Hepatic stellate cell (primary cell): ENCODE measurements at places on chromosomes 3 and 15.

GRCh38 chr3:125032100-125032643 lies 23.6 kb downstream of the HEG1 start:
- DNase-seq = peak; percentile 45

DNA sequence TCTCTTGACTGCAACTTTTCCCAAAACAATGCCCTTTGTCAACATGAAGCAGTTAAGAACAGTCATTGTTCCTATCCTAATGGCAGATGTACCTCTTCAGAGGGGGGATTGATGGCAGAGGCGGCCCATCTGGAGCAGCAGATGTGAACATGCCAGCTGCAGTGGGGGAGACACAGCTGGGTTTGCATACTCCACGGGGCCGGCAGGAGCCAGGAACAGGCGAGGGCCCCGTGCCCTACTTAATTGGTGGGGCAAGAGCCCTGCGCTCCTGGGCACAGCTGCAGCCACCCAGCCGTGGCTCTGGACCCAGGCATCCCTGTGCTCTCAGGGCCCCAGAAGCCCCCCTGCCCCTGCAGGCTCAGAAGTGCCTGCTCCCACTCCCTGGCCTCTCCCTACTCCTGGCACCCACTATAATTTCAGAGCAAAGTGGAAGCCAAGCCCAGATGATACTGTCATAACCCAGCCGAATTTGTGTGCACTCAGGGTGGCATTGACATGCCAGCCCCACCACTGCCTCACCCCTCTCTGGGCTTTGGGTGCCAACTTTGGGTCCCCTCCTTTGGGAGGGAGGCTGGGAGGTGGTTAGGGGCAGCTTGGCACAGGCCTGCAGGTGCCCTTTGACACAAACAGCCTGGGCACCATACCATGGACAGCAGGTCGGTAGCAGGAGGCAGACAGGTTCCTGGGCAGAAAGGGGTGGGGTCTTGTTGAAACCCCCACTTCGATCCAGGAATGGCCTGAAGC lies 34.6 kb downstream of the ROPN1B start:
- no peak for DNase-seq

GRCh38 chr15:50017522-50017921 lies 101.5 kb downstream of the ATP8B4 start:
- DNase-seq = no peak

DNA sequence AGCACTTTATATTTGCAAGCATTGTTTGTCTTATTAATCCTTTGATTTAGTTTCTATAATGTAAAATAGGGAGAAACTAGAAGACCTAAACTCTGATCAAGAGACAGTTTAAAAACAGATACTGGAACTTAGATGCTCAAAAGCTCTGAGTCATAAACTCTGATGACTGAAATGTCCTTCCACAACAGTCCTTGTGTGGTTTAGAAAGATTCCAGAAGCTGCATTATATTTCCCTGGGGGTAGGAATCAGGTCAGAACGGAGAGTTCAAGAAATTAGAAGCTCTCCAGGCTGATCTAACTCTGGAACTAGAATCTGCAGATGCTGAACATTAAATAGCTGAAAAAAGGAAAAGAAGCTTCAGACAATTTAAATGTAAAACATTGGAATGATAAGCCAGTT lies 18.3 kb upstream of the ONECUT1 start:
- DNase-seq = no peak

GRCh38 chr3:113405180-113405579 lies 36.1 kb downstream of the CFAP44 start:
- peak; percentile 3 for DNase-seq

GRCh38 chr3:184562878-184563560 lies 1.4 kb downstream of the EPHB3 start:
- DNase-seq = no peak

DNA sequence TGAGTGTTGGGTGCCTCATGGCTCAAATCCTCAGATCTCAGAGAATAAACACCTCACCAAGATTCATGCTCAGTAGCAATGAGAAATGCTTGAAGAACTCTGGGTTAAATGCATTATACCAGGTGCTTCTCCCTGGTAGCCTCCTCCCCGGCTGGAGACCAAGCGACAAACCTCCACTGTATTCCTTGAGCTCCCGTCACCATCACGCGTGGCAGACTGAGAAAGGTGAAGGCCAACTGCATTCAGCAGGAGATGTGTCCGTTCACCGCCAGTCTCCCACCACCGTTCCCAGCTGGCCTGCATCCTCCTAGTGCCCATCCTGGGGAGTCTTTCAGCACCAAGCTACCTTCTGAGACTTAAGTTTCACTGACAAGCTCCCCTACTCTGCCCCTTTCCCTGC lies 7.5 kb downstream of the CSTA start:
- DNase-seq = no peak

DNA sequence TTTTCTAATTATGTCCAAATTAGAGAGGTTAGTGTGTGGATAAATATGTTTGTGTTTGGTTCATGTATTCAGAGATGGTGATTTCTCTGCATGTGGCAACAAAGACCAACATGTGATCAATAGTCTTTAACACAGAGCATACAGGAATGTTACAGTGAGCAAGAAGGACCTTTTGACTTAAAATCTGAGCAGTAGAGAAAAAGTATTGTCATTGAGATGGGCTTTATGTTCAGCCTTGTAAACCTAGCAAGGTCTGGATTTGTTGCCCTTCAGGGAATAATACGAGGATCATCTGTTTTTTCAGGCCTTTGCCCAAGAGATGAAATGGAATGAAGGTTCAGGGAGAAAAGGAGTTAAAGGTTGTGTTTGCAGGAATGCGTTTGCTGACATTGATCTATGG lies 161.8 kb upstream of the NECTIN3 start:
- DNase-seq = no peak

DNA sequence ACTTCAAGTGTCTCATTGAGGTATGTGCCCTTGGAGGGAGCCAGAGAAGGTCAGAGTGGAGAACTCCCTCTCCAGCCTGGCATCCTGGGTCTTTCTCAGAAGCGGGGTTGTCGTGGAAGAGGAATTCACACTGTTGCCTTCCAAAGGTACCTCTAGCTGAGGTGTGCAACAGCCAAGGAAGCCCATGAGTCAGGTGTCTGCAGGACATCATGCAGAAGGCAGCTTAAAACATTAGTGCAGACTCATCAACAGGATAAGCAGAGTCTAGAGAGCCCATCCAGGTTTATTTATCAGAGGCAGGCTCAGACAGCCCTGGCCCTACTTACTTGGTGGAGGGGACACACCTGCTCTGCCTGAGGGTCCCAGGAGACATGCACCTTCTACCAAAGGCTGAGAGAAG lies 95.6 kb upstream of the TPM1 start:
- DNase-seq = no peak

GRCh38 chr3:128009952-128010846 lies 42.0 kb upstream of the SEC61A1 start:
- no peak for DNase-seq

DNA sequence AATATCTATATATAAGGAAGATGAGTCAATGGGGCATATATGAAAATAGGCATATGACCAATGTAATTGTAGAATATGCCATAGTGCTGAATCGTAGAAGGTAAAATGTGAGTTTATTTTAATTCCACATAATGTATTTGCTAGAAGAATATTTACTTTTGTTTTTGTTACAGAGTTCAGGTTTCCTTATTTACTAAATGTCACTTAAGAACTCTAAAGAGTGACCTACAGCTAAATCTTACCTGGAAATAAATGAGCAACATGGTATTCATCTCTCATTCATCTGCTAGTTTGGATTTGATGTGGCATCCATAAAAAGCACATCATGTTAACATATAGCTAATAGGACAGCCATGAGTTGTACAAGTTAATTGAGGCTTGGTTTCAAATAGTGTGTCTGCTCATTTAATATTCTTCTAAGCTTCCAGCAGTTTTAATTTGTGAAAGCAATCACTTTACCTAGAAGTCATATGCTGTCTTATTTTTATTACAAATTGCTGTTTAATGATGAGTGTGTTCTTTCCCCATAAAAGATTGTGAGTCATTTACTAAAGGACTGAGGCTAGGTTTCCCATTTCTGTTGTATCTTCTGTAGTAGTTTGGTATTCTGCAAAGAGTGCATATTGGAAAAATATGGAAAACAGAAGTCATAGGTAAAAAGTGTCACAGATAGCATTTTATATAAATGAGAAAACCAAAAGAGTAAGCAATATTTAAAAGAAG lies 222.1 kb upstream of the POU1F1 start:
- DNase-seq = no peak

DNA sequence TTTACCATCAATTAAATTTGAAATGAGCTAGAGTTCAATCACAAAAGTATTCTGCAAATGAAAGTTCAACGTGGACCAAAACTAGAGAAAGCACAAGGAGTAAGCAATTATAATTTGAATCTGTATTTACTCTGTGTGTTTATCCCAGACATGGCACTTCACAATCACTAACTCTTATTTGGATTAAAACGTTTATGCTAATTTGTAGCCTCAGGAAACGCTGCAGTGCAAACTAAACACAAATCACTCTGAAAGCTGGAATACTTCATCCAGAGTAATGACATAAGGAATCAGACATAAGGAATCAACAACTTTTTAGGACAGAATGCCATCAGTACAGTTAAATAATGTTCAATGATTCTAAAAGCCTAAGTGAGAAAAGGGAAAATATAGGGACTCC lies 18.5 kb downstream of the CEP152 start:
- DNase-seq = no peak

DNA sequence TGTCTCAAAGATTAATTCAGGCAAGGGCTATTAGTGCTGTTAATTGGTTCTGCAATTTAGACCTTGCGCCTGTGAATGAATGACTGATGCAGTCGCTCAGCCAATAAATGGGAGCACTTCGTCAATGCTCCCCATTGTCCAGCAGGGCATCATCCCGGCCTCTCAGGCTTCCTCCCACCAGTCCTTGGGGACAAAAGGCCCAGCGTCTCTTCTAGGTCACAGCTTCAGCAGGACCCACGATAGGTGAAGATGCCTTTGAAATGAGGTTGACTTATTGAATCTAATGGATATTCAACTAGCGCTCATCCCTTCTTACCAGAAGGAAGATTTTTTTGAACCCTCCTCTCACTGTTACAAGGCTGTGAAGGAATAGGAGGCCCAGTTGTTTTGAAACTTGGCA lies 47.7 kb upstream of the CLDN18 start:
- DNase-seq = no peak

GRCh38 chr3:11060500-11061251 lies 68.1 kb downstream of the SLC6A1 start:
- peak; percentile 71 for DNase-seq

GRCh38 chr3:75180235-75180944 lies 483.7 kb upstream of the FRG2C start:
- DNase-seq = no peak

GRCh38 chr3:81838457-81838856 lies 77.0 kb upstream of the GBE1 start:
- DNase-seq = no peak

DNA sequence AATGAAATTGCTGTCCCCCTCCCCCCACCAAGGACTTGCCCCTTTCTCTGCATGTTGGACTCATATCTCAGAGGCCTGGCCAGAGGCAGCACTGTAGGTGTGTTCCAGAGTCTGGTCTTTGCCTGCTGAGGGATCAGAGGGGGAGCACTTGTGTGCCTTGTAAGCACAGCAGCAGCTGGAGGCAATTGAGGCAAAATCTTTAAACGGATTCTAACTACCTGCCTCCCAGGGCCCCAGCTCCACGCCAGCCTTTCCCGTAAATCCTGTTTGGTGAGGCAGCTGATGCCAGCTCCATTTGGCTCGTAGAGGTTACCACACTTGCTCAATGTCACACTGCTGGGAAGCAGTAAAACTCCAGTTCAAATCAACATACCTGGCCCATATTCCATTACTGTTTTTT lies 2.3 kb upstream of the IDH2 start:
- no peak for DNase-seq

DNA sequence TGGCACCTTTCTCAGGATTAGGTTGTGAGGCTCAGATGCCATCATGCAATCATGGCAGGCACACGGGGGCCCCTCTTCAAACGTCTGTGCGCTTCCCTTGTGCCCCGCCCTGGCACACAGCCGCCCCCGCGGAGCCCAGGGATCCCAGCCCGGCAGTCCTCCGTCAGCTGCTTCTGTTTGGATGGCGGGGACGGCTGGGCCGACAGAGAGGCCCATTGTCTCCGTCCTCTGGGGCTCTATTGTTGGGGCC lies 849 bp upstream of the HDAC11 start:
- DNase-seq = peak; percentile 55

DNA sequence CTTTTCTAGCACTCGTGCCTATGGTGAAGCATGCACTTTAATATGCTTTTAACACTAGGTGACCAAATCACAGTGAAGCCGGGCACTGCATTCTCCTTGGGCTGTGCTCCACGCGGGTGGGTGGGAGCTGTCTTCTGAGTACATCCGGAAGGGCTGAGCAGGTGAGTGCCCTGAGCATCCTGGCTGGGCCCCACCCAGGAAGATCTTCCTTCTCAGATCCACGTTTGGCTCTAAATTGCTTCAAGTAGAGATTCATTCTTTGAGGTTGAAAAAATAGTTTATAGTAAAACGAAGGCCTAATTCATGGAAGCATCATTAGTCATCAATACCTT lies 73.9 kb upstream of the BLM start:
- no peak for DNase-seq

DNA sequence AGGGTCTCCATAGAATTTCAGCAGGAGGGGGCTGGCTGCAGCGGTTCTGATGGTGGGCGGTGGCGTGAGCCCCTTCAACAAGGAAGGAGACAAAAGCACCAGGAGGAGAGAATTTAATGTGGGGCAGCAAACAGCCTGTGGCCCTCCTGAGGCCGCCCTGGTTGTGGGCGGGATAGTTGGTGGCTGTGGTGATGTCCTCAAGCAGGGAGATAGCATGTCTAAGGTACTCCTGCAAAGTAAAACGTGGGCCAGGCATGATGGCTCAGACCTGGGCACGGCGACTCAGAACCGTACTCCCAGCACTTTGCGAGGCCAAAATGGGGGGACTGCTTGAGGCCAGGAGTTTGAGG lies 94.0 kb downstream of the LRRK1 start:
- DNase-seq = no peak

DNA sequence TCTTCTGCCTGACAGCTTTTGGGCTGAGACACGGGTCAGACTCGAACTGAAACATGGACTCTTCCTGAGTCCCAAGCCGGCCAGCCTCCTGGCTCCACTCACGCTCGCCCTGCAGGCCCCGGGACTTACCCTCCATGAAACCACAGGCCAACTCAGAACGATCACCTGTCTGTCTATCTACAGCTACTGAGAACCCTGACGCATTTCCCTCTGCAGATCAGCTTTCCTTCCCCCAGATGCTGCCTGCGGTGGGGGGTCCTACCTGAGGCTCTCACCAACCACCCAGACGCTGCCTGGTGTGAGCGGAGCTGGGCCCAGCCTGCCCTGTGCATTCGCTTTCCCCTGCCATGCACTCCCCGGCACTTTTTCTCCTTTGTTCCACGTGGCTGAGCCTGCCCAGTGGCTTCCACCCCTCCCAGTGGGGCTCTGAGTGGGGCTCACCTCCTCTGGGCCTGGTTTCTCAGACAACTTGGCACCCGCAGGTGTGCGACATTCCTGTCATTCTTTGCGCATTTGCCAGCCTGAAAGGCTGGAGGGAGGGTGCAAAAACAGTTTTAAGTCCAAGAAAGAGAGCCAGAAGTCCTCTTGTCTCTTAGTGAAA lies 60.2 kb downstream of the PLXNA1 start:
- no peak for DNase-seq

GRCh38 chr3:72370947-72371346 lies 477.3 kb downstream of the SHQ1 start:
- DNase-seq = no peak
